ENCODE measurements at places on chromosomes 13 and 19.

DNA sequence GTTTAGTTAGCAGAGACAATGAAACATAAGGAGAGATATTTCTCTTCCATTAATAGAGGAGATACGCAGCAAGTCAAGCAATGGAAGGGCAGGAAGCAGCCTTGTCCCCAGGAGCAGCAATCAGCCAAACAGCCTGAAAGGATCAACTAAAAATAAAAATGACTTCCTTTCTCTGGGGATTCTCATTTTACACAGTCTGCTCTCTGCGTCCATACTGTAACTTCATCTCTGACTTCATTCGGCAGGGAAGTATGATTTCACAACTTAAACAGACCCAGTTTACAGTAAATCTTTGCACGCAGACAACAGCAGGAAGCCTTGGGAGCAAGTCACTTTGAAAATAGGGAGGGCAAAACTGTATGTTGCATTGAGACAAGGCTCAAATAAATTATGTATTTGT is 826.7 kb downstream of the DIAPH3 start:
- no peak for DNase-seq

GRCh38 chr19:46746281-46747057 is at the start of gene STRN4:
Gene STRN4, minus strand, starts transcription at chr19:46746450. Its CDS starts 20 bp downstream, at chr19:46746430.
- DNase-seq: peak; percentile 52

GRCh38 chr13:108268466-108269112 is 929 bp upstream of the TNFSF13B start:
- DNase-seq: no peak

- no peak for DNase-seq
These were observed 92.7 kb upstream of the SLC7A1 start for GRCh38 chr13:29688193-29688592.

DNA sequence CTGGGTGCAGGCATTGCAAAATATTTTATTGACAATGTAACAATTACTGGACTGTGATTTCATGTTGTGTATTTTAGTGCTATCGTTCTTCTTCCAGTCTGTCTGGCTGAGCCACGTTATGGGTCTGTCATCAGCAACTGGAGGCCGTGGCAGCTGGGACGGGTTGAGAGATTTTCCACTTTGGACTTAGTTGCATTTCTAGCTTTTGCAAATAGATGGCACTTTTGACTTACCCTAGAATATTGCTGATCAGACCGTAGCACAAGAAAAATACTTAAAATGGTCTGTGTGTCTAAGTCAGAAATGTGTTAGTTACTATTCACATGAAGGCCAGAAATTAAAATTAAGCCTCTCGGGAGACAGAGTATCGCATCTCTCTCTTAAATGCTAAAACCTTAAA is 211.1 kb downstream of the TEX29 start:
- no peak for DNase-seq

GRCh38 chr13:96646515-96647211 is 347.6 kb downstream of the OXGR1 start:
- DNase-seq: no peak

DNA sequence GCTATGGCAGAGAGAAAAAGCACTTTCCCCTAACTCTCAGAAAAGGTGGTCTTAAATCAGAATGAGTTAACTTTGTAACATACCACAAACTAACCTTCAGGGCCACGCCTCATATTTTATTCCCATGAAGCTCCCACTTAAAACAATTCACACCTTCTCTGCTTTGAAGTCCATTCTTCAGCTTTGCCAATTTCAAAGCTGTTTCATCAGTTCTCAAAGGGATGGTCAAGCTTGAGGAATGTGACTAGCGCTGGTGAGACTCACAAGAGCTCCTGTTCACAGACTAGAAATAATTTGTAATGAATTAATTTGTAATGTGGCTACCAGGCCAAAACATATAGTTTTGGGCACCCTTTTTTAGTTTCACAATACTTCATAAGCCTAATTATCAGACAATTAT is 68.2 kb downstream of the STK24 start:
- no peak for DNase-seq

DNA sequence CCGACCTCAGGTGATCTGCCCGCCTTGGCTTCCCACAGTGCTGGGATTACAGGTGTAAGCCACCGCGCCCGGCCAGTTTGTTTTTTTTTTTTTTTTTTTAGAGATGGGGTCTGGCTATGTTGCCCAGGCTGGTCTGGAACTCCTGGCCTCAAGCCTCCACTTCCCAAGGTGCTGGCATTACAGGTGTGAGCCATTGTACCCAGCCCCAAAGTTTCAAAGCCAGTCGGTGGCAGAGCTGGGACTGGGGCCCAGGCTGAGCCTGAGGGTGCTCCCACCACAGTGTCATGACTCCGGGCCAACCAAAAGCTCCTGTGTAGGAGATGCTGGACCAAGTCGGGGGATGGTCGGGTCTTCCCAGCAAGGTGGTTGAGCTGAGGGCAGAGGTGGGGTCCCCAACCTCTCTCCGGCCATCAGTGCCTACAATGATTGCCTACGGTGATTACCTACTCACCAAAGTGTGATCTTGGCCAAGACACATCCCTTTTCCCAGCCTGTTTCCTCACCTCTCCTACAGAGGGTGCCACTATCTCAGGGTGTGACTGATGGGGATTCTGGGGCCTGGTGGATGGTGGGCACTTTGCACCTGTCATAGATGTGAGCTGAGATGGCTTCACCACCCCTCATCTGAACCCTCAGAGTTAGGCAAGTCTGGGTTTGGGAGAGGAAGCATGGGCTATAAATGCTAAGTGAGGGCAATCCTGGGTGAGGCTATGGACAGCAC is 5.9 kb upstream of the SAMD1 start:
- DNase-seq: no peak

DNA sequence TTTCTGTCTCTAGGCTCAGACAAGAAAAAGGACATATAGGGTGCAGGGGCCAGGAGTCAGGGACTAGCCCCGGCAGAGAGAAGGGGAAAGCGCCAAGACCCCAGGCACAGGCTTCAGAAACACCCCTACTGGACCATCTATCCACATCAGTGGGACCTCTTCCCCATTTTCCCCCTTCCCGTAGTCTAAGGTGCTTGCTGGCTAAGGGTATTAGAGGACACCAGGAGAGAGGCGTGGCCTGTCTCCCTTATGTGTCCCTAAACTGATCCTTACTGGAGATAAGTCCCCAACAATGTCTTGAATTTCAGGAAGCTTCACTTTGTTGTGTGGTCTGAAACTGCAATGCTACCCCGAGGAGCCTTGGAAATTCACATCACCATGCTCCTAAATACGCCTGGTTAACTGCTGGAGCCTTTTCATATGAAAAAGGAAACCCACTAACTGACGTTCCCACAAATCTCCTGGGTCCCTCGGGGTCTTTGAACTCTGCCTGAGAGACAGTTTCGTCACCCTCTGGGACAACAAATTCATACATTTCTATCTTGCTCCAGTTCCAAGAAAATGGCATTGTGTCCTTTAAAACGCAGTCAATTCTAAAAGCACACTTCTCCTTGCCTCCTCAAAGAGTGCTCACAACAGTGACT is 197.7 kb downstream of the COL4A1 start:
- no peak for DNase-seq

DNA sequence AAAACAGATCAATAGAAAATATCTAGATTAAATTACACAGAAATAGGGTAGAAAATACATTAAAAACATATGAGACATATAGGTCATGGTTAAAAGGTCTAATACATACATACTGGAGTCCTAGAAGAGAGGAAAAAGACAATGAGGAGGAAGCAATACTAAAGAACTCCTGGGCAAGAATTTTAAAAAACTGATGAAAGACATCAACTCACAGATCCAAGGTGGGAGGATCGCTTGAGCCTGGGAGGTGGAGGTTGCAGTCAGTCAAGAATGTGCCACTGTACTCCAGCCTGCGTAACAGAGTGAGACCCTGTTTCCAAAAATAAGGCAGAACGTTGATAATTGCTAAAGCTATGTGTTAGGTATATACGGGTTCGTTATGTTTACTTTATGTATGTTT is 5.4 kb upstream of the KASH5 start:
- DNase-seq: no peak

GRCh38 chr19:35554076-35554475 is 8.7 kb downstream of the TMEM147 start:
- no peak for DNase-seq

DNA sequence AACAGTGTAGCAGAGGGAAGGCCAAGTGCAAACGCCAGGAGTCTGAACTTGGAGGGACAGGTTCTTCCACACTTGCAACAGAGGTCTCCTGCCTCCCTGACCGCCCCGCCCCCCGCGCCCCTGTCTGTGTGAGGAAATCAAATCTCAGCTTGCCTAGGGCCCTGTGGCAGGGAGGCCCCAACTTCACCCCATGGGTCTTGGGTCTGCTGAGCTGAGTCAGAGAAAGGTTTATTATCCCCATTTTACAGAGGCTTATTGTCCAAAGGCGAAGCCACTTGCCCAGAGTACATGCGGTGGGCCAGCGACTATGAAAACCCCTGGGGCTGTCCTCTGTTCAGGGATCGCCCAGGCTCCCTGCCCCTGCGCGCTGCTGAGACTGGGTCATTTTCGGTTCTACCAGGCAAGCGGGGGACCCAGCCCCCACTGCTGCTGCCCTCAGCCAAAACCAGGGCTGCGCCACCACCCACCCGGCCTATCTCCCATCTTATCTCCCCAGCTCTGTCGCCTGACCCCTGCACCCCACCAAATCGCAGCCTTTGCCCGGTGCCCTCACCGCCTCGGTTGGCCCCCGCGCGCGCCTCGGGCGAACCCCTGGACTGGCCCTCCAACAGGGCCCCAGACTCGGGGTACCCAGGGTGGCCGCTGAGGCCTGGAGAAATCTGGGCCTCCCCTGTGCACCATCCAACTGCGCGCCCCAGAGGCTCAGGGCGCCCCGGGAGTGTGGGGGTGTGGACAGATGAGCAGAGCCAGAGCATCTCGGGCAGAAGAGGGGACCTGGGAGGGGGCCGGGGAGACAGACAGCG is 850 bp upstream of the CERS4 start:
- DNase-seq: no peak

DNA sequence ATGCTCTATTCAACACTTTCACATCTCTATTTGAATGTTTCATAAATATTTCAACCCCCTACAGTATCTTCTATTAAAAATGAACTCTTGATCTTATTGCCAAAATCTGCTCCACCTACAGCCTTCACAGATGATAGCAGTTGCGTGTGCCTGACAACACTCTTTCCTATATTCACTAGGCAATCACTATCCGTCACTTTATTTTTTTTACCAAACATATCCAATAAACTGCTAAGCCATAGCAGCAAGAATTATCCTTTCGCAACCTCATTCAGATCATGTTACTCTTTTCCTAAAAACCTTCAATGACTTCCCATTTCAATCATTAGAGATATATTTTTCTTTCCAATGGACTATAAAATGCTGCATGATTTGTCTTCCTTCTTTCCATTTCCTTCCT is 629.8 kb upstream of the PCDH9 start:
- DNase-seq: no peak

DNA sequence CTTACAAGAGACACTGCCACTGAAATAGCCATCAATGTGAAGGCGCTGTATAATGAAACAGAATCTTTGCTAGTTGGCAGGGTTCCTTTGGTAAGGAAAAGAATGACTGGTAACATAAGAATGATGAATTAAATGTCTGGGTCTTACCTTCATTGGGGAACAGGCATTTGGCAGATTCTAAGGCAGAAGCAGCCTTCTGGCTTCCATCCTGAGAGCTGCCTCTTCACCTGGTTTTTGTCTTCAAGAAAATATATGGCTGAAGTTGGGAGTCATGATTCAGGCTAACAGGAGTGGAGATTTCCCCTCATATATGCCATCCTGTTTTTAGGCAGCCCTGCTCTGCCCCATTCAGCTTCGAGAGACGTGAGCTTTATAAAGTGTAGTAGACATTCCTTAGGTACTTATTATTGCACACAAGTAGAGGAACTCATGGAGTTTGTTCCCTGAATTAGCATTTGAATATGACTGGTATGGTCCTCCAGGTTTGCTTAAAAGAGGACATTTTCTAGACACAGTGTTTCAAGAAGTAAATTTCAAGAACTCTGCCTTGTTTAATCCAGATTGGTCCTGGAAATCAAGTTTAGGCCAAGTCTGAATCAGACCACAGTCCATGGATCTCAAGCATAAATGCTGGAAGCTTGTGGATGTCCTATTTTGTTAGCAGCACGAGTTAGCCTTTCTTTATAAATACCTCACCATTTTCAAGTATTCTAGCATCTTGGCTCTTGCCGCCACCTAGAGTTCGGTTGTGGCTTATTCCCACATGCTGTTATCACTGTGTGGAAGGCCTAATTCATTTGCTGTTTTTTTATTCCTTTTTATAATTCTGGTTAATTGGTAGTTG is 56.2 kb upstream of the AKAP11 start:
- no peak for DNase-seq

DNA sequence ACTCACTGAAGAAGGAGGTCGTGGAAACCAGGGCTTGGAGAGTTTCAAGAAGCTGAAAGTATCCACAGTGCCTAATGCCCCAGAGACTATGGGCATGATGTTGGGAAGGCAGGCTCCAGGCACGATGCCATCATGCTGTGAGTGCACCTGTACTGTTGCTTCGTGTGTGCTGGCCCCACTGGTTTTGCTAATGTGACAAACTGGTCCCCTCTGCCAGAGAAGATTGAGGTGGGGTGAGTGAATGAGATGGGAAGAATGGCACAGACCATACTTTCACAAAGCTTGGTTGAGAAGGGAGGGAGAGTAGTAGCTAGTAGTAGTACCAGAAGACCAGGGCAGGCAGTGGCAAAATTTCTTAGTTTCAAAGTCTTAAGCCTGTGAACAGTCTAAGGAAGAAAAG is 19.0 kb upstream of the POP4 start:
- no peak for DNase-seq

- DNase-seq: no peak
These were observed 44.3 kb downstream of the SHISA2 start for GRCh38 chr13:26007261-26008125.

DNA sequence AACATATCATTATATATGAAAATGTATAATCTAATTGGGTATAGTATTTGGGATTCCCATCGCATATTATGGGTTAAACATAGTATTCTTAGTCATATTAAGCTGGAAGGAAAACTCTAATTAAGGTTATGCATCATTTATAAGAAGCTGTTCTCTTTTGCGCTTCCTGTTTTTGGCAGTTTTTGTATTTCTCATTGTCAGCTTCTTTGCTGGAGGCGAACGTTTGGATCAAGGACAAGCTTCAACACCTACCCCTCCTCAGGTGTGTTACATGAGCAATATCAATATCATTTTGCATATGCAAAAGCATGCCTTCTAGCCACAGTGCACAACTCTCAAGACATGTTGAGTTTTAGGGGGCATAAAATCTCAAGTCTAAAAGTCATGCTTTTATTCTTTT is 439.8 kb downstream of the TDRD3 start:
- DNase-seq: no peak

DNA sequence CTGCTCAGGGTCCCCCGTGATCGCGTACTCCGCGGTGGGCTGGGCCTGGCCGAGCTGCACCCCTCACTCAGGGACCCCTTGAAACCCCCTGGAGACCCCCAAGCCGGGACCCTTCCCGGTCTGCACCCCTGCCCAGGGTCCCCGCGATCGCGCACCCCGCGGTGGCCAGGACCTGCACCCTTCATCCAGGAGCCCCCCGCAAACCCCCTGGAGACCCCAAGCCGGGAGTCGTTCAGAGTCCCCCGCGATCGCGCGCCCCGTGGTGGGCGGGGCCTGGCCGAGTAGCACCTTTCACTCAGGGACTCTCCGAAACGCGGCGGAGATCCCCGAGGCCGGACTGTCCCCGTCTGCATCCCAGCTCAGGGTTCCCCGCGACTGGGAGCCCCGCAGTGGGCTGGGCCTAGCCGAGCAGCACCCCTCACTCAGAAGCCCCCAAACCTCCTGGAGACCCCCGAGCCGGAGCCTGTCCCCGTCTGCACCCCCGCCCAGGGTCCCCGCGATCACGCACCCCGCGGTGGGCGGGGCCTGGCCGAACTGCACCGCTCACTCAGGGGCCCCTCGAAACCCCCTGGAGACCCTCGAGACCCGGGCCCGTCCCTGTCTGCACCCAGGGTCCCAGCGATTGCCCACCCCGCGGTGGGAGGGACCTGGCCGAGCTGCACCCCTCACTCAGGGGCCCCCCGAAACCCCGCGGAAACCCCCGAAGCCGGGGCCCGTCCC is 748 bp downstream of the LMNB2 start:
- DNase-seq: peak; percentile 38

Data from activated gamma-delta T cell treated with Interleukin-2 at 50 U/mL for 16 hours (primary cell).